Stomach (tissue), 19 donors: ENCODE measurements at places on chromosomes 12 and 14.

- H3K4me1 ChIP-seq = no peaks in the 10 kb centered on the region
- H3K27ac ChIP-seq = no peak overlapping the region
- no peaks in the 10 kb centered on the region for H3K36me3 ChIP-seq
- no peak overlapping the region for H3K4me3 ChIP-seq
- DNase-seq = no peak
- no peaks in the 10 kb centered on the region for H3K27me3 ChIP-seq
Observed at GRCh38 chr14:106455026-106455425, 928.6 kb downstream of the TMEM121 start.

DNA sequence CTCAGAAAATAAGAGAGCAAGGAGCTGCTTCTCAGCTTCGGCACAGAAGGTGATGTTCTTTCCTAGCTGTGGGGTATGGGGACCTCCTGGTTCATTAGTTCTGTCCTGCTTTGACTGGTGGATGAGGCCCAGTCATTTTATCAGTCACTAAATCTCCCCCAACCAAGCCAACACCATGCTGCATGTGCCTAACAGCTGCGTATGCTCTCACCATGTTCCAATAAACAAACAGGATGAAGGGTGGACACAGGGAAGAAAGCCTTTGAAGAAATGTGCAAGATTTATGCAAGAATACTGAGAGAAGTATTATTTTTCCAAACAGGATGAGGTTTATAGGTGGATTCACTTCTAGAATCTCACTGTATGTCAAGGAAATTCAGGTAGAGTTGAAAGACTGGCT lies 156.2 kb downstream of the TMEM132C start:
- no peak overlapping the region for H3K27ac ChIP-seq
- H3K4me1 ChIP-seq = no peaks in the 10 kb centered on the region
- no peaks in the 10 kb centered on the region for H3K36me3 ChIP-seq
- DNase-seq = no peak
- H3K4me3 ChIP-seq = no peak overlapping the region
- peaks cover 8% of the 10 kb centered on the region for H3K27me3 ChIP-seq

GRCh38 chr12:42144158-42144407 lies 591 bp downstream of the GXYLT1 start:
- DNase-seq = no peak
- H3K27ac ChIP-seq = peak overlapping the region; percentile 92
- H3K27me3 ChIP-seq = no peaks in the 10 kb centered on the region
- H3K4me3 ChIP-seq = peak overlapping the region; percentile 87

DNA sequence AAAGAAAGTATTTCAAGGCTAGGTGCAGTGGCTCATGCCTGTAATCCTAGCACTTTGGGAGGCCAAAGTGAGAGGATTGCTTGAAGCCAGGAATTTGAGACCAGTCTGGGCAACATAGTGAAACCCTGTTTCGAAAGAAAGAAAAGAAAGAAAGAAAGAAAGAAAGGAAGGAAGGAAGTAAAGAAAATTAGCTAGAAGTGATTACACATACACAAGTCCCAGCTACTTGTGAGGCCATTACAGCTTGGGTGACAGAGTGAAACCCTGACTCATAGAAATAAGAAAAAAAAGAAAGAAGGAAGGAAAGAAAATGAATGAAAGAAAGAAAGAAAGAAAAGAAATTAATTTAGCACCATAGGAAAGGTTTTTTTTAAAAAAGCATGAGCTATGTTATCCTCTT lies 33.3 kb upstream of the PPP1CC start:
- no peaks in the 10 kb centered on the region for H3K36me3 ChIP-seq
- no peak overlapping the region for H3K4me3 ChIP-seq
- H3K27ac ChIP-seq = no peak overlapping the region
